ENCODE measurements at places on chromosomes 1 and 21. TPM values are rescaled to one million over a fixed set of nuclear protein-coding genes. Genes with fewer than 3 reads are reported as not detected.
A peak's percentile ranks its signal among the peaks of the same experiment; 100 is the strongest.

ACTA1 gene
- 17.5 TPM for polyA plus RNA-seq

SLC44A3 gene
- 41.7 TPM for polyA plus RNA-seq

LCE1A gene
- polyA plus RNA-seq = not detected

GRCh38 chr1:98368995-98369394 is 292.5 kb upstream of the SNX7 start:
- no peak for DNase-seq

DNA sequence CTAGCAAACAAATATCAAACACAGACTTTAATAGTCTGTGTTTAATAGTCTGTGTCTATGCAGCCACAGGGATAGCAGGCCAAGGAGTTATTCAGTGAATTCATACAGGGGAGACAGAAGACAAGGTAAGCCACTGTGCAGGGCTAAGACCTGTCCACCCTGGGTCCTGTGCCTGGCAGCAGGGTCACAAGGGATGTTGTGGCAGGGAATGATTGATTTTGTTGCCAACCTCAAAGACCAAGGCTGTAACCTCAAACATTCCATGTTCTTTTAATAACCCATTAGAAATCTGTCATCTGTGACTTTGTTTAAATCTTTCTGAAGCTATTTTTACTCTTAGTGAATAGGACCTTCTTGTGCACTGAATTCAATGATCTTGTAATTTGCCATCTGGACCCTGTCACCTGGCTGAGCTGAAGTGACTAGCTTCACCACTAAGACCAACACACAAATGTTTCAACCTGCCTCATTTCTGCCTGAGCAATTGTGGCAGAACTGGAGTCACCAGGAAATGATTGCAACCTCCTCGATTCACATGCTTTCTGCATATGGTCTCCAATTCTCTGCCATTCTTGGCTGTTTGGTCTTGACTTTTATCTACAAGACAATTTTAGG is 154.2 kb downstream of the ASTN1 start:
- DNase-seq = no peak

- no peak for DNase-seq
Measured at GRCh38 chr21:26284531-26284930, 114.0 kb upstream of the APP start.

DNA sequence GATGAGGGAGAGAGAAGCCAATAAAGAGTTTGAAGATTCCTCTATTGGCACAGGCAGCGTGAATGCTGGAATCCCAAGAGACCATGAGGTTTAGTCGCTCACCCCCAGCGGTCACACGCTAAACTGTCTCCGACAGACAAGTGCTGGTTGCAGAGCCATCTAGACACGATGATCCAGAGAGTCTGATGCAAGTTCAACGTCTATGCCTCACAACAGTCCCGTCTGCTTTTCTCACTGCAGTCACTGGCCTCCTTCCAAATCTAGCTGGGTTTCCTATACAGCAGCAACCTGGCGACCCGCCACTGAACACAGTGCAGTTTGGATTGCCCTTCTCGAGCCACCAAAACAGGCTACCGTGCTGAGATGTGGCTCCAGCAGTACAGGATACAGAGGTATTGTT is 98.6 kb upstream of the KRTAP19-8 start:
- DNase-seq = peak; percentile 51

DNA sequence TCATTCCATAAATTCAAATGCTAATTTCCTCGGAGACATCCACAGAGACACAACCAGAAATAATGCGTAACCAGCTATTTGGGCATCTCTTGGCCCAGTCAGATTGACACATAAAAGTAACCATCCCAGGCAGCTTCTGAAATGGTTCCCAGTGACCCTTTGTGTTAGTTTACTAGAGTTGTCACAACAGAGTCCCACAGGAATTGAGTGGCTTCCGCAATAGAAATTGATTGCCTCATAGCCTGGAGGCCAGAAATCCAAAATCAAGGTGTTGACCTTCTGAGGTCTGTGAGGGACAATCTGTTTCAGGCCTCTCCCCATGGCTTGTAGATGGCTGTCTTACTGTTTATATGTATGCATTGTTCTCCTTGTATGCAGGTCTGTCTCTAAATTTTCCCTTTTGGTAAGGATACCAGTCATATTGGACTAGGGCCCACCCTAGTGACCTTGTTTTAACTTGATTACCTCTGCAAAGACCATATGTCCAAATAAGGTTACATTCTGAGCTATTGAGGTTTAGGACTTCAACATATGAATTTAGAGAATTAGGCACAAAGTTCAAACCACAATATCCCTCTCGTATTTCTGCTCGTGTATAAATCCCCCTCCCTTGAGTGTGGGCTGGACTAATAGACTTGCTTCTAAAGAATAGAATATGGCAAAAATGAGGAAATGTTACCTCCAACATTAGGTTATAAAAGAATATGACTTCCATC is 78.2 kb upstream of the FGGY start:
- no peak for DNase-seq

DNA sequence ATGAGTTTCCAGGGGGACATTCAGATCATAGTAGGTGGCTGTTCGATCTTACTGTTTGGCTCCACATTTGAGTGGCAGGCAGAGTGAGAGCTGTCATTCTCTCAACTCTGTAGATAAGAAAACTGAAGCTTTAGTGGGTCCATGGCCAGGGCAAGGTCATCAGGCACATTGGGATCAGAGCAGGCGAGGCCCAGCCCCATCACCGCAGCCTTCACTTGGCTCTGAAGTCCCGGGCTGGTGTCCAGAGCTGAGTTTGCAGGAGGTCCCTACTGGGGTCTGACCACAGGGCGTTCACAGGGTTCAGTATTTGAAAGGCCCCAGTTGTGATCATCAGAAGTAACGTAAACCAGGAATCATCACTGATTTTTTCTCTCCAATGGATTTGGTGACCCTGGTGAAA is 76.7 kb downstream of the OBSCN start:
- no peak for DNase-seq

GRCh38 chr1:177880339-177880891 is 89.4 kb downstream of the SEC16B start:
- DNase-seq = no peak

- no peak for DNase-seq
Measured at GRCh38 chr21:46323227-46323709, 402 bp downstream of the C21orf58 start.
